ENCODE measurements at places on chromosomes 6 and 20.

DNA sequence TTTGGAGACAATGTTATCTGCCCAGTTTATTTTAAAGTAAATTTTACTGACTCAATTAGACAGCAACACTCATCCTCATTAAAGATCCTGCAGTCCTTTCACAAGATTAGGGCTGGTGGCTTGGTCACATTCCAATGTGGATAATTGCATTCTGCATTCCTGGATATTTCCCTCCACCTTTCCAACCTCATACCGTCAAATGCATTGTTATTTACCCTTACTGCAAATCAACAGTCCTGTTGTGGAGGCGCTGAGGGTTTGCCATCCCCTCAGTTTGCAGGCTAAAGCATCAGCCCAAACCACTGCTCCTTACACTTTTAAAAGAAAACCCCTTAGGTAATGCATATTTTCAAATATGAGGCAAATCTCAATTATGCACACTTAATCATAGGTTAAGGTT, 5.4 kb downstream of the CITED2 start:
- DNase-seq = no peak

DNA sequence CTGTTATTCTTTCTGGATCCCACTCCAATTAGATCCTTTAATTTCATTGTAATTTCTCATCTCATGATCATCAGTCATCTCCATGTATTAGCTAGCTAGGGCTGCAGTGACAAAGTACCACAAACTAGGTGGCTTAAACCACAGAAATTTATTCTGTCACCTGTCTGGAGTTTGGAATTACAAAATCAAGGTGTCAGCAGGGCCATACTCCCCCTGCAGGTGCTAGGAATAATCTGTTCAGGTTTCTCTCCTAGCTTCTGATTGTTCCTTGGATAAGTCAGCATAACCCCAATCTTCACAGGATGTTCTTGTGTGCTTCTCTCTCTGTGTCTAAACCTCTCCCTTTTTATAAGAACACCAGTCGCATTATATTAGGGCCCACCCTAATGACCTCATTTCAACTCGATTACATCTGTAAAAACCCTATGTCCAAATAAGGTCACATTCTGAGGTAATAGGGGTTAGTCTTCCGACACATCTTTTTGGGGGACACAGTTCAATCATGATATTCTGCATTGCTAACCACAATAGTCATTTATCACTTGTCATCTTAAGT, 40.5 kb downstream of the BEND6 start:
- DNase-seq = no peak

GRCh38 chr6:112683926-112684325, 336.8 kb downstream of the RFPL4B start:
- DNase-seq = no peak

DNA sequence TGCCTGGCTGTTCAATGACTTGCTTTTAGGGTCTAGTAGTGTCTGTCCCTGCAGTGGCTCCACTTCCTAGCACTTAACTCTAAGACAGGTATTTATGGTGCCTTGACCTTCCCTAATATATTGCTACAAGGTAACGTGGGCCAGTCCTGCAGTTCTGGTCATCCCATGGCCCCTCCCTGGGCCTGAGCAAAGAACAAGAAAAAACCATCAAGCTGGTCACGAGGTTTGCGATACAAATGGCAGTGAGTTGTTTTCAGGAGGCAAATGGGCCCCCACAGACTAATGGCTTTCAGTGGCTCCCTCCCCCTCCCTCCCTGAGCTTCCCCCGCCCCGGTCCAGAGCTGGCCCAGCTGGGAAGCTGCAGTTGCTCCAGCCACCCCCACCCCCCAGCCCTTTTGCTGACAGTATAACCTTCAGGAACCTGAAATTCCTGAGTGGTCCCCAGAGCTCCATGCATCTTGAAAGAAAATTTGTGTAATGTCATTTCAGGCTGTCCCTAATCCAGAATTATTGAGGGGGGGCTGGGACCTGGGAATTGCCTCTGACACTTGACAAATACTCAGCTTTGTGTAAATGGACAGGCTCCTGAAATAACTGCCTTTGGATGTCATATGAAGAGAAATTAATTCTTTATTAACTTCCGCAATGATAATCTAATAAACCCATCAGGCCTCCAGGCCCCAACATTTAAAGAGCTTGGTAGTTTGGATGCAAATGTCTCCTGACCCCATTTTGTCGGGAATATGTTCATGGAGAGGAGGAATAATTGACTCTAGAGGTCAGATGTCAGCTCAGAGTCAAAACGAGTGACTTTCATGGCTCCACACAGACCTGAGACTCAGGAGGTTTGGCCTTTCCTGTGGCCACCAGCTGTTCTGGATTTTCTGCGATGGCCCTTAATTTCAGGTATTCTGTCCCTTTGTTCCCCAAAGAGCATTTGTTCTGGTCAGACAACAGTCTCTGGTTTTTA, 153.2 kb upstream of the TOP1 start:
- DNase-seq = no peak

GRCh38 chr6:154474648-154475428, 35.6 kb downstream of the CNKSR3 start:
- no peak for DNase-seq

DNA sequence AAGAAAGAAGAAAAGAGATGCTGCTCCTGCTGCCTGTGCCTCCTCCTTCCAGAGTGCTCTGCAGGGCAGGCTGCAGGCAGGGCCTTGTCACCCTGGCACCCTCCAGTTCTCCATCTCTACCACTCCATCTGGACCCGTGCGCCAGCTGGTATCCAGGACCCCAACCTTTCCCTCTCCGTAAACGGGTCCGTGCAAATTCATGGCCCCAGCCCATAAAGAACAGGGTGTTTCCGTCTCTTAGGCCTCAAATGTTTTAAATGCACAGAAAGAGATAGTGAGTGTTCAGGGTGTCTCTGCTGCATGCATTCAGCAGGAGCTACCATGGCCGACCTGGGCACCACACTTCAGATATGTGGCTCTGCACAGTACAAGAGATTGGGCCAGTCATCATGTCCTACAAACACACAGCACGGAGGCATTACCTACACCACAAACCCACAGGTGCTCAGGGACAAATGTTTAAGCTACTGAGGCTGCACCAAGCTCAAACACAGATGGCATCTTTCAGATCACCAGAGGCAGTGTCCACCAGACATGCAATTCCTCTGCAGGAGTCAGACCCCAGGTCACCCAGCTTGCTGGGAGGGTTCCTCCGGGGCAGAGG, 258.1 kb downstream of the DLL1 start:
- no peak for DNase-seq

- no peak for DNase-seq
These were observed at the start of gene AGER for GRCh38 chr6:32184084-32184640. TSS of gene AGER (minus strand) at chr6:32184253. CDS start at chr6:32184222, 31 bp downstream.

DNA sequence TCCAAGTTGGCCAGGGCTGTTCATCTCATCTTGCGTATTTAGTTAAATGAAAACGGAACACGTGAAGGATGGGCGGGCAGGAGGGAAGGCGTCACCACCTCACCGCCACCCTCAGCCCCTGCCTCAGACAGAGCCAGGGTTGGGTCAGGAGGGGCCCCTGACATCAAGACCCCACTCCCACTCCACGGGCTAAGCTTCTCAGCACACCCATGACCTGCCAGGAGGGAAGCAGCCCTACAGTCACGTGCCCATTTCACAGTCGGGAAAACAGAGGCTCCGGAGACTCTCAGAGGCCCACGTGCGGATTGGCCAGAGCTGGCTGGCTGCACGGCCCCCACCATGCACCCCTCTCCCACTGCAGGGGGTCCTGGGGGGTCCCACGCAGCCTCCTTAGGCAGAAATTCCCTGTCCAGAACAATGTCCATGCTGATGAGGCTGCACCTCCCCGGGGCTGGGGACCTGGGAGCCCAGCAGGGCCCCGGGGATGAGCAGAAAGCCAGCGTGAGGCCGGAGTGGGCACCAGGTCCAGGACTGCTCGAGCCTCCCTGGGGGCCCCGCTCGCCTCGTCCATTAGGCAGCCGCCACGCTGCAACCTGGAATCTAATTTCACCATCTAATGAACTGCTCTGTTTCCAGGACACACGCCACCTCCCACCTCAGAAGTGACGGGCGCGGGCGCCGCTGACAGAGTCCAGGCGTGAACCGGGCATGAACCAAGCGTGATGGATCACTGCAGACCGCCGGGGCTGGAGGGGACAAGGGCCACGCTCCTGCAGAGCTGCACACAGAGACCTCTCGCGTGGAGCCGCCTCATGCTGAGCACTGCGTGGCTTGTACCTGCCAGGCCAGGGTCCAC, 15.8 kb downstream of the KCNQ2 start:
- DNase-seq = no peak

- DNase-seq = no peak
These were observed 73.1 kb downstream of the OPN5 start for GRCh38 chr6:47854971-47855370.

- DNase-seq = no peak
These were observed 142.3 kb downstream of the FARS2 start for GRCh38 chr6:5403609-5404008.

GRCh38 chr6:139029470-139030227, 1.1 kb downstream of the ABRACL start:
- no peak for DNase-seq

GRCh38 chr6:168196881-168197635, 118.0 kb upstream of the FRMD1 start:
- DNase-seq = no peak

DNA sequence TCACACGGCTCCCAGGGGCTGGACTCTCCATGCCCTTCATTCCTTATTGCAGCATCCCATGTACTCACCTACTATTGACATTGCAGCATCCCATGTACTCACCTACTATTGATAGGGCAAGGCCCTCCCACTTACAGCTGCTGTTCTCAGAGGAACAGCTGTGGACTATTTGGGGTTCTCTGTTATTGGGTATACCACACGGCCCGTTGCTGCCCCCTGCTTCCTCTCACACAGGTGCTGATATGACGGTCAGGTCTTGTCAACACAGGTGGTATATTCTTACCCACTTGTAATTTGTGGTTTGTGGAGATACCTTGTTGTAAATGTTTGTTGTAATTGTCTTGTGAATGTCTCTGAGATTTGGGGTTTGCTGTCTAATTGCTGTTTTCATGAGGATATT, 18.8 kb downstream of the ALDH5A1 start:
- DNase-seq = no peak

DNA sequence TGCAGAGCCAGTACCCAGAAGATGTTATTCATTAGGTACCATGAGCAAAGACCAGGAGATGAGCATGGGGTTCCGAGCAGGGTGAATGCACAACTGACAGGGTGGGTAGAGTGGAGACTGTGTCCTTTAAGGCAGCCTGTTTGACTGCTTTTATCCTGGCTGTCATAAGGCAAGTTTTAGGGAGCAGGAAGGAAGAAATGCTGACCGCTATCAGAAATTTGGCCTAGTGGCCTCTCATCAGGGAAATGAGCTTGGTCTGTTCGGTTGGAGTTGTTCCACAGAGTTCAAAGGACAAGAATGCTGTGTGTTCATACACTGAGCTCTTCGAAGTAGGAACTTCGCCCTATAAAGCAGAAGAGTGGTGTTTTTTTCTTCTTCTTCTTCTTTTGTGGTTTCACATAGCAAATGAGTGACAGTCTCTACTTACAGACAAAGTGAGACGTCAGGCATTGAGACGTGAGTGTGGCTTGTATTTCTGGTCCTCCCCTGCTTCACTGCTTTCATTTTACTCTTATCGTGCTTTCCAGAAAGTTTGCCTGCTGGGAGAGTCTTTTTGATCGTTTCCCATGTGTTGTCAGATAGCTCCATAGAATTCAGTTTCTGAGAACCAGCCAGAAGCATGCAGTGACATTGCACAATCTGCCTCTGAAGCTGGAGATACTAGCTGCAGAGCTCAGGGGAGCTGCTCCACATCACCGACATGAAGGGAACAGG, at the start of gene CASS4:
CASS4 (plus strand) TSS at position 502 of the 714 bp plus-strand sequence; CDS start at position 701, 199 bp downstream.
- DNase-seq = no peak

- no peak for DNase-seq
These were observed 86.5 kb downstream of the CRYBG1 start for GRCh38 chr6:106446983-106447382.

Measured in hippocampal formation (tissue), 2 donors.